Activated naive CD8-positive, alpha-beta T cell treated with anti-CD3 and anti-CD28 coated beads, Interleukin-2, amount 50 U/mL, for 16 hours (primary cell): ENCODE measurements at places on chromosomes 3 and 15.

- no peak for DNase-seq
These were observed 105.9 kb upstream of the MLF1 start for GRCh38 chr3:158465074-158465473.

GRCh38 chr3:65130782-65131181, 443.0 kb upstream of the ADAMTS9 start:
- no peak for DNase-seq

DNA sequence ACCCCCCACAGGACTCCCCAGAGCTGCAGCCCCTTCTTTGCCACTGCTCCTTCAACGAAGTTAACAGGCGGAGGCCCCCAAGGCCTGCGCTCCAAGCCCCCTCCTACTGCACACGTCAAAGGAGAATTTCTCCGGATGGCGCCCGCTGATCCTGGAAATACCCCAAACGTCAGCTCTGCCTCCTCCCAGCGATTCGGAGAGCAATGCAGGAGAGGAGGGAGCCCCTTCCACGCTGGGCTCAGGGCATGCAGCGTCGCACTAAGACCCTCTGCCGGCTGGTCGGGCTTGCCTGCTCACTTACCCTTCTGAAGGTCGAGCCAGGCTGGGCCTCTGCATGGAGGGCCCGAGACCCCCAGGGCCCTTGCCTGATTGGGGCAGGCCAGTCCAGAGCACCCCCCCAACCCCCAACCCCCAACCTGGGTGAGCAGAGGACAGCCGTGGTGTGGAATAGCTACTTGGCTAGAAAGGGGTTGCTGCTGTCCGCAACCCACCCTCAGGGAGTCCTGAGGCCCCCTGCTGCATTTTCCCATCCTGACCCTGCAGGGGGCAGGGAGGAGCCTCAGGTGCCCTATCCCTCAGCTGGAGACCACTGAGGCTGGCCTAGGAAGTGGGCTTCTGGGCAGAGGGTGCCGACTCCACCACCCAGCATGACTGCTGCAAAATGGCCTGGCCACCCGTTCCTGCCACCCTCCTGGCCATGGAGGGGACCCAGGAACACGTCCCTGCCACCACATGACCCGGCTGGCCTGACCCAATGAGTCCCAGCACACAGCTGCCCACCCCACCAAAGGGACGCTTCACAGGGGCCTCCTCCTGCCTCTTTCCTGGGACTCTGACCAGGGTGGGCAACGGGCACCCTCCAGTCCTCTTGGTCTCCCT, 976 bp downstream of the ATP2B2 start:
- DNase-seq, result no peak

GRCh38 chr15:79884204-79884596, 12.6 kb downstream of the MTHFS start:
- no peak for DNase-seq

- no peak for DNase-seq
These were observed 112.6 kb downstream of the FNDC3B start for GRCh38 chr3:172151651-172152649.

GRCh38 chr15:84749111-84749991, 959 bp downstream of the ZNF592 start:
- DNase-seq, result no peak

- no peak for DNase-seq
These were observed 68.9 kb downstream of the NPTN start for GRCh38 chr15:73564255-73564654.

DNA sequence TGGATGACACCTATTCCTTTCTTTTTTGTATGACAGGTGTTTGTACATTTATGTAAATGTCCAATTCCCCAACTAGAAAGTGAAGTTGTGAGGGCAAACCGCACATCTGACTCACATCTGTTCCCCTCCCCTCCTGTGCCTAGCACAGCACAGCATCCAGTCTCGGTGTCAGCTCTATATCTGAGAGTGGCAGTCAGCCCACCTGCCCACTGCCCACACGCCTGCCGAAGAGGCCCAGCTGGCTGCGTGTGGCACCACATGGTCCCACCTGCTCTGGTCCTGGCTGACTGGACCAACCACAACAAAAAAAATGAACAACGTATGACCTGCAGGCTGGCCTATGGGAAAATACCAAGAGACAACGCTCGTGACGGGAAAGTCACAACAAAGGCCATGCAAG, 62.8 kb downstream of the XXYLT1 start:
- DNase-seq, result no peak

DNA sequence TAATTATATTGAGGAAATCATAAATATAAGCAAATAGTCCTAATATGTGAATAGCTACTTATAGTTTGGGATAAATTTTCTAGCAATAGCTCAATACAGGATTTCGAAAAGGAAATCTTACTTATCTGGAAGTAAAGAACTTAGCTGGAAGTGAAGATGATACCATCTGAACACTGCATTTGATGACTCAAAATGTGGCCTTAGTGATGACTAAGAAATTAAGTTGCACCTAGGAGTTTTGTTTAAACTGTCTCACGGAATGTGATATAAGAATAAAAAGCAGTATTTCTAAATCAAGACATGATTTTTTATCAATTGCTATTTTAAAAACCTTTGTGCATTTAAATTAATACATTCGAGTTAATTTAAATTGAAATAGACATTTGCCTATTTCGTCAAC, 91.2 kb downstream of the EOMES start:
- DNase-seq, result no peak

GRCh38 chr3:111593666-111594065, 1.5 kb downstream of the ZBED2 start:
- DNase-seq, result no peak

DNA sequence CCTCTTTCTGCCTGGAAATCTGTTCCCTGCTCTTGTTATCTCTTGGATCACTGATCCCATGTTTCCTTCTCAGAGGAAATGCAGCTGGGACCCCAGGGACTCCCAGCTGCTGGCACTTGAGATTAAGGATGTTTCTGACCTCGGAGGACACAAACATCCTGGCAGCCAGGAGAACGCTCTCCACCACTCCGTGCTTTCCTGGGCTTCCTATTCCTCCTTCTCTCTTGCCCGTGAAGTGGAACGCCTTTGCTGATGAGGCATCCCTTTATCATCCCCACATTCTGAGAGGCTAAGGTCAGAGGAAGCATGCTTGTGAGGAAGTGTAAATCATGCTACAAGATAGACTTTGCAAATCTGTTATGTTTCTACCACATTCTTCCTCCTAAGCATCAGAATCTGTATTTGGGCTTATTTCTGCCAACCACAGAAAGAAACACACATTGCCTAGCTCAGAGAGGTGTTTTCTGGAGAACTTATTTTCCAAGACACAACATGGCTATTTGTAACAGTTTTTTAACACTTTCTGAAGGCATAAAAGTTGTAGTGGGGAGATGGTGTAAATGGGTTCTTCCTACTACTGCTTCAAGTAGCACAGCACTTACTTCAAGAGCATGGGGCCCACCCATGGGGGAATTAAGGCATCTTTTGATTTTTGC, 25.6 kb upstream of the LDHAL6B start:
- no peak for DNase-seq

DNA sequence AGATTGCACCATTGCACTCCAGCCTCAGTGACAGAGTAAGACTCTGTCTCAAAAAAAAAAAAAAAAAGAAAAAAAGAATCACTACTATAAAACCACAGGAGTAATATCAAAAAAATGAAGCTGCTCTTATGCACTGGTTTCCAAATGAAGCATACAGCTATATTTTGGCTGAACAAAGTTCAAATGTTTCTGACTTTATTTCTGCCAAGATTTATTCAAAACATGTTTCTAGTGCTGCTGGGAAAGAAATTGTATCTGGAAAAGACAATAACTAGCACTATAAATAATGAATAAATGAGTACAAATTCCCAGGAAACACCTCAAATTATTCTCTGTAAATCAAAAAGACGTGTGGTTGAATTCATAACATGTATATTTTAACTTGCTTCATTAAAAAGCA, 102.5 kb upstream of the MME start:
- no peak for DNase-seq

DNA sequence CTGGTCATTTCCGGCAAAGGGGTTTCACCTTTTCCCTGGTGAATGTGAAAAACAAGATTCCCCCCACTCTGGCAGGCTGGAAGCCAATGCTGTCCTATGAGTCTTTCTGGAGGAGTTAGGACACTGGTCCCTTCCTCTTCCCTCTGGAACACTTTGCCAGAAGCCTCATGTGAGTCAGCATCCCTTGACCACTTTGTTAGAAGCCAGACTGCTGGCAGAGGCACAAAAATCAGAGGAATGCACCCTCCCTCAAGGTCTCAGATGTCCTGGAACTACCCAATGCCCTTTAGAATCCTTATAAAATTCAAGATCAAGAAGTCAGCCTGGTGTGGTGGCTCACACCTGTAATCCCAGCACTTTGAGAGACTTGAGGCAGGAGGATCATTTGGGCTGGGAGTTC, 26.6 kb downstream of the ITGB5 start:
- no peak for DNase-seq

- DNase-seq, result no peak
These were observed 101.1 kb downstream of the BOC start for GRCh38 chr3:113312416-113312815.

- no peak for DNase-seq
These were observed 8.3 kb upstream of the TMCO5A start for GRCh38 chr15:37926136-37926535.
